ENCODE measurements at places on chromosomes 16 and 17.

DNA sequence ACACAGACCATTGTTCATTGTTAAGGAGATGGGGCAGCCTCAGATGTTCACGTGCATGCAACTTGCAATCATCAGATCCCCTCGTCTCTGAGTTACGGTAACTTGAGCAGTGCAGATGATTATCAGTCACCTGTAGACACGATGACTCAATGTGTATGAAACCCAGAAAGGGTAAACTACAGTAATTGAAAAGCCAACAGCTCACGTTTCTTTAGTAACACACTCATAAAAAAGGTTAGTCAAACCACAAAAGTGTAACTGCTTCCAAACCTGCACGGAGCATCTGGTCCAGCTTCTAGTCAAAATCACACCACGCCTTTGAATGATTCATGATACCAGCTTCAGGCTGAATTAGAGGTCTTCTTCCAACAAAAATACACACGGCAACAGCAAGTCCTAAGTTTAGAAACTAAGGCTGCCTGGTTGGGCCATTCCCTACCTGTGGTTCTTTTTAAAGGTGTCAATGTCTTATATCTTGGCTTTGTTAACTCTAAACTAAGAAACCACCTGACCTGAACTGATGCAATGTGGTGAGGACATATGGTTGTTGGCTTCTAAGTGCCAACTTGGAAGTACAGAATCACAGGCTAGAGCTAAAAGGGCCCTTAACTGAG, 32.3 kb downstream of the GRB7 start:
- peak; percentile 13 for DNase-seq

GRCh38 chr16:86778978-86779377, 200.6 kb downstream of the FOXL1 start:
- DNase-seq, result no peak

DNA sequence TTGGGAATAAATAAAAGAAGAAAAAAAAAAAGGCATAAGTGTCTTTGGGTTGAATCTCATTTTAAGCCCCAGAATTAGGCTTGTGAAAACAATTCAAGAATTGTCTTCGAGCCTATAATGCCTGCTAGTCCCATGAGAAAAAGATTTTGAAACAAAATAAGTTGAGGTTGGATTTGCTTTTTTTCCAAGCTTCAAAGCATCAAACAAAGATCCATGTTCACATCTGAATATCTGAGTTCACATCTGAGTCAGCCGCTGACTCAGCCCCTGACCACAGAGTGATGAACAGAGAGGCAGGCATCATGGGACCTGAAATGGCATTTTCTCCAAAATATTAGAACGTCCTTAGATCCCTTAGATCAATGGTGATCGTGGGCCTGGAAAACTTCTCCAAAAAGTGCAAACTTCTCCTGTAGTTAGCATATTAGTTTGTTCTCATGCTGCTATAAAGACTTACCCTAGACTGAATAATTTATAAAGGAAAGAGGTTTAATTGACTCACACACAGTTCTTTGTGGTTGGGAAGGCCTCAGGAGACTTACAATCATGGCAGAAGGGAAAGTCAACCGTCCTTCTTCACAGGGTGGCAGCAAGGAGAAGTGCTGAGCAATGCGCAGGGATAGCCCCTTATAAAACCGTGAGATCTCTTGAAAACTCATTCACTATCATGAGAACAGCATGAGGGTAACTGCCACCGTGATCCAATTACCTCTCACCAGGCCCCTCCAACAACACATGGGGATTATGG, 294.6 kb upstream of the HSBP1 start:
- no peak for DNase-seq

DNA sequence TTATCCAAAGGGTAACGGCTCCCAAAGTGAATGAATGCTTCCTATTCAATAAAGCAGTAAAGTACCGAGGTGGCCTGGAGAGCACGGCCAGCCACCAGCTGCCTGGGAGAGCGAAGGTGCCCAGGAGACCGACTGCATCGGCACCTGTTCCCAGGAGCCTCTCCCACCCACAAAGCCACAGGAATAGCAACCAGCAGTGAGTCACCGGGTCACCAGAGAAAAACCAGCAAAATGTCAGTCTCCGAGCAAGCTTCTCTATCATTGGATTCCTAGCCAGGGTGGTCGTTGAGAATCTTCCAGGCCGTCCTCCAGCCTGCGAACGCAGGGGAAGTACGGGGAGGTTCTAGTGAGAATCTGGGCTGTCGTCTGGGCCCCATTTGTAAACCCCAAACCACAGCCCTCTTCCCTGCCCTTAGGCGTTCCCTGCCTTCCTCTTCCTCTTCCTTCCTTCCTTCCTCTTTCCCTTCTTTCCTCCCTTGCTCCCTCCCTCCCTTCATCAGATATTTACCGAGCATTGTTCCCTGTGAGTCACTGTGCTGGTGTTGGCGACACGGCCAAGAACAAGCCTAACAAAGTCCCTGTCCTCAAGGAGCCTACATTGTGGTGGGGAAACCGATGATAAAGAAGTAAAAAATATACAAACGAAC, 114.6 kb downstream of the SLC39A11 start:
- DNase-seq, result no peak

DNA sequence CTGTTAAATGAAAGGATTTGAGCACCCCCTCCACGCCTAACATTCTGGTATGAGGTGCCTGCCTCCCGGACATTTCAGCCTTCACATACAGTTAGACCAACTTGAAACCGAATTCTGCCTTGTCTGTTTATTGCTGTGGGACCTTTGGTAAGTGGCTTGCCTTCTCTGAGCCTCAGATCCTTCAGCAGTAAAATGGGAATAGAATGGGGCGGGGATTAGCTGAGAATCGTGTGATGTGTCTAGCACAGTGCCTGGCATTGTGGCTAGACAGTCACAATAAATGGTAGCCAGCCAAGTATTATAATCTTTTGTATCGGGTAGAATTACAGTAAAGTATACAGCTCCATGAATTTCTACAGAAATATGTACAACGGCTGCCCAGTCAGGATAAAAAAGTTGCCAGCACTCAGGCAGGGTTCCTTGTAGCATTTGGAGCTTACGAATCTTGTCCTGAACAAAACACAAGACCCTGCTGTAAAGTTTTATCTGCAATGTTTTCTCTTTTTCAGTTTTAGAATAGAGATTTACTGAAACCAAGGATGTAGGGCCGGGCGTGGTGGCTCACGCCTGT, 786 bp downstream of the TMC7 start:
- DNase-seq, result no peak

Measured in Panc1 (cell line).